ENCODE measurements at places on chromosomes 16 and 17. TPM values are rescaled to one million over a fixed set of nuclear protein-coding genes. Genes with fewer than 3 reads are reported as not detected.

ALOX15B gene
- total RNA-seq, result 0.35 TPM

C17orf67 gene
- total RNA-seq, result 1.9 TPM

CRYM gene
- total RNA-seq, result 7.2 TPM

HCRT gene
- total RNA-seq, result not detected

TMEM238L gene
- total RNA-seq, result not detected
